ENCODE measurements at places on chromosomes 11 and 22.

GRCh38 chr11:64856382-64857227, 12.2 kb upstream of the CDC42BPG start:
- DNase-seq = no peak

GRCh38 chr11:30045921-30046577, 29.2 kb upstream of the KCNA4 start:
- DNase-seq = no peak

DNA sequence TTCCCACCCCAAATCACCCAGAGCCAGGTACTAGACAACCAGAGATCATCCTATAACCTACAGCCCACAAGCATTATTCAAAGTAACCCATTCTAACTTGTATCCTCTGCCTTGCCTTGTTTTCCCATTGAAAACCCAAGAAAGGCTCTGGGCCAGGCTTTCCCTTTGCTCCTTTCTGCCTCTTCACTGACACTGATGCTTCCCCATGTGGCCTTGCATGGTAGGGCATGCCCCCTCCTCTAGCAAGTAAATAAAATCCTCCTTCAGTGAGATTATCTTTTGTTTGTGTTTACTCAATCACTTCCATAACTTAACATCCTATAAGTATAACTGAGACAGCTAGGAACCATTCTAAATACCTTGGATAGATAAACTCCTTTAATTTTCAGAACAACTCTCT, 65.6 kb upstream of the FAR1 start:
- no peak for DNase-seq

DNA sequence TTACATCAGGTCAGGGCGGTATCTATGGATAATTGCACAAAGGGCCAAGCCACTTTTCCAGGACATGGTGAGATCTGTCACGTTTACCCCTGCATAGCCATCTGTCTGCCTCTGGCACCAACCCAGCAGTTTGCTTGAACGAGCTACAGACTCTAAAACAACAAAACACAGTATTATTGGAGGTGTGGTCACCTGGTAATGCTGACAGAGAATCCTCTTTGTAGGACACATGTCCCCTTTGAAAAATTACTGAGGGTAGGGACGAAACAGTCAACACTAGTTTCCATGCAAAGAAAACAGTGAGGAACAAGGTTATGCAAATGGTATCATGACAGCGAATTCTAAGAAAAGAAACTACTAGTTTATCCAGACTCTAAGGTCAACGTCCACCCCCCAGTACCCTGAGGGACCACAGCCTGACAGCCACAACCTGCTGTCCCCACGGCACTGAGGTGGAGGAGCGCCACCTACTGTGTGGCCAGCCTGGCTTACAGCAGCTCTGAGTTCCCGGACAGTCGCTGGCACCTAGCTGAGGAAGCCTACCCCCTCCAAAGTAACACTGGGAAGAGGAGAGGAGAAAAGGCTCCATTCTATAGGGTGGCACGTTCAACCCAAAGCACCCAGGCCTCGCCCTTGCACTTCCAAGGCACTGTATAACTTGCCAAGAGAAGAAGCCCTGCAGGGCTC, 117.4 kb upstream of the BID start:
- DNase-seq = no peak

DNA sequence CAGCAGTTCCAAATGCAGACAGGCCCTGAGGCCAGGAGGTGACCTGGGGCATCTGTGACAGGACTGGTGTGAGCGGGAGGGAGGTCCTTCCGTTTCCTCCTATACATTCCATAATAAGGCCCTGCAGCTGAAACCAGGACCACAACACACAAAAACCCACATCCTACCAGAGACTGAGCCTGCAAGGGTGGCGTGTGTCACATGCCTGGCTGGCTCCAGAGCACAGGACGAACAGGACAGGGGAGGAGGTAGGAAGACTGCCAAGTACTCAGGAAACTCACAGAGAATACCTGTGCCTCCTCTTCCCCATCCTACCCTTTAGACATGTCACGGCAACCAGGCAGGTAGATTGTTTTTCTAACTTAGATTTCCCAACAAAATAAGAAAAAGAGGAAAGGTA, 103.9 kb downstream of the ARL14EP start:
- no peak for DNase-seq

- no peak for DNase-seq
Measured at GRCh38 chr11:33735271-33736147, 714 bp downstream of the CD59 start.

- no peak for DNase-seq
Measured at GRCh38 chr11:7892840-7893254, 38.2 kb downstream of the OR10A6 start.

DNA sequence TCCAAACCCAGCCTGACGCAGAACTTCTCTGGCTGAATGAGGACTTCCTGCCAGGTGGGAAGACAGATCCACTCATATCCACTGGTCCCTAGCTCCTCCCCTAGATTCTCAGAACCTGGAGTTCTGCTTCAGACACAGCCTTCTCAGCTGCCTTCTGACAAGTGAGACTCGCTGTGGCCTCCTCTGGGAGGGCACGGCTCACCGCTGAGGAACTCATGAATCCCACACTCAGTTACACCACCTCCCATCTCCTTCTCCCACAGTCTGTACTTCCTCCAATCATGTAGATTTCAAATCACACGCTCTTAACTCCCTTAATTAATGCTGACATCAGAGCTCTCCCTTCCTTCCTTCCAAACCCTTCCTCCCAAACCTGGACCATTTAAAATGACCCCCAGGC, 86.4 kb upstream of the TMEM45B start:
- no peak for DNase-seq

DNA sequence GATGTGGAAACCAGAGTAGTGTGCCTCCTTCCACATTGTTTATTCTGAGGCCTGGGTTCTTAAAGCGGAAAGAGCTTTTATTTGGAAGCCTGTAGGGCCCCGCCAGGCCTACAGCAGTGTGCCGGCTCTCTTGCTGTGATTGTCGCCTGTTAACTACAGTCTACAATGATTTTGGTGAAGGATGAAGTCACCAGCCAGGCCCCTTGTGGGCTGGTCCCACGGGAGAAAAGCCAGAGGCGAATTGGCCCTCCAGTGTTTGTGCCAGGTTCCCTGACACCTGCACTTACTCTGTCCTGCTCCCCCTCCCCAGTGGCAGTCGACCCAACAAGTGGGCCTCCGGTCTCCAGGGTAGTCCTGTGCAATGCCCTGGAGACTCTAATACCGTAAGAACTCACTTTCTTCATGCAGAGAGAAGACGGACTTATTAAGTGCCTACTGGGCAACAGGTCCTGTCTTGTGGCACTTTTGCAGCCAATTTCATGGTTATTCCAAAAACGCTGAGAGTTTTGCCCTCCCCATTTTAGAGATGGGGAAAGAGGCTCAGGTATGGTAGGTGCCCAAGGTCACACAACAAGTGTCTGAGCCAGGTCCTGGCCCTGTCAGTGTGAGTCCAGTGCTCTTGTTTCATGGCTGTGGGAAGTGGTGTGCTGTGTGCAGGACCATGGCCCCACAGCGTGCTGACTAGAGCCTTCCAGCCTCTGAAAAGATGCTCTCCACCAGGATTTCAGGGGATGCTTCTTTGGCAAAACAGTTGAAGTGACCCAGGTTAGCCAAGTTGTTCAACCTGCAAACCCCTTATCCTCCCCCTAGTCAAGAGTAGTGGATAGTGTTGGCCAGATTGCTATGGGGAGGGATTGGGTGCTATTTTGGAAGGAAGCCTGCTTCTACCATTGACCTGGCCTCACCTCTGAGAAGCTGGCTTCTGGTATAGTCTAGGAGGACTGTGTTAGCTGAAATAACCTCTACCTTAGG, 1.4 kb downstream of the MICAL2 start:
- no peak for DNase-seq

DNA sequence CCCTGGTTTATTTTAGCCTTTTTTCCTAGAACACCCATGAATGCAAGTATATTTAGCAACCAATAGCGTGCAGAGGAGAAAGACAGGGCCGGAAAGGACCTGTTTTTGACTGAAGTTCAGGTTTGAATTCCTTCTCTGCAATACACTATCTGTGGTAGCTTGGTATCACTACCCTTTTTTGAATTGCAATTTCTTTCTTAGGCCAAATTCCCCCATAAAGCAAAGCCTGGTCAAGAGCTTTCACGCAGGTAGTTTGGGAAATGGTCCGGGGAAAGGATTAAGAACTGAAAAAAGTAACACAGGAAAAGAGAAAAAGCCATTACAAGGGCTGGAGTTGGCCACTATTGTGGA, 38.8 kb upstream of the PAMR1 start:
- DNase-seq = no peak

GRCh38 chr11:112634995-112635737, 326.1 kb upstream of the NCAM1 start:
- no peak for DNase-seq

DNA sequence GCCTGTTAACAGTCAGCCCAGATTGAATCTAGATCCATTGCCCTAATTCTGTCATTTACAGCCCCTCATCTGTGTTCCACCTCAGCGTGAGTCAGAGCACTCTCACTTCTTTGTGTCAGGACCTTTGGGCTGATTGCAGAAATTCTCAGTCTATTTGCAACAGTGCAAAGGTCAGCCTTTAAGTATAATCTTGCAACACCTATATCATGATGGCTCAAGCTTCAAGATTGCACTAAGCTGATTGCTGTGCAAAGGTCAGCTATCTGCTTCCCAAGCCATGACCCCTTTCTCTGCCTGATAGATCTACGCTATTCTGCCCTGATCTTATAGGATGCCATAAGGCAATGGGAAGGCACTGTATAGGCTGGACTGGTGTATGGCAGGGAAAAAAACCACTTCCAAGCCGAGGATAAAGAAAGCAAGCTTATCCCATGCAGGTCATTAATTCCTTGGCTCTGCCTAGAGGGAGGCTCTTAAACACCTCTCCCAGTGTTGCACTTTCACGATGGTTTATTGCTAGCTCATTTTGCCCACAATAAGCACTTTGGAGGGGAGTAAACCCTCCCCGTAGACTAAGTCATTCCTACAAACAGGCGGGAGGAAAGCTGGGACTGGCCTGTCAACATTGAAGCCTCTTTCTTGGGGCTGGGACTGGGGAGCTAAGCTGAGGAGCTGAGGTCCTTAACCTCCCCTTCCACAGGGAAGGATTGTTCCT, 100.6 kb downstream of the RRAS2 start:
- DNase-seq = no peak

DNA sequence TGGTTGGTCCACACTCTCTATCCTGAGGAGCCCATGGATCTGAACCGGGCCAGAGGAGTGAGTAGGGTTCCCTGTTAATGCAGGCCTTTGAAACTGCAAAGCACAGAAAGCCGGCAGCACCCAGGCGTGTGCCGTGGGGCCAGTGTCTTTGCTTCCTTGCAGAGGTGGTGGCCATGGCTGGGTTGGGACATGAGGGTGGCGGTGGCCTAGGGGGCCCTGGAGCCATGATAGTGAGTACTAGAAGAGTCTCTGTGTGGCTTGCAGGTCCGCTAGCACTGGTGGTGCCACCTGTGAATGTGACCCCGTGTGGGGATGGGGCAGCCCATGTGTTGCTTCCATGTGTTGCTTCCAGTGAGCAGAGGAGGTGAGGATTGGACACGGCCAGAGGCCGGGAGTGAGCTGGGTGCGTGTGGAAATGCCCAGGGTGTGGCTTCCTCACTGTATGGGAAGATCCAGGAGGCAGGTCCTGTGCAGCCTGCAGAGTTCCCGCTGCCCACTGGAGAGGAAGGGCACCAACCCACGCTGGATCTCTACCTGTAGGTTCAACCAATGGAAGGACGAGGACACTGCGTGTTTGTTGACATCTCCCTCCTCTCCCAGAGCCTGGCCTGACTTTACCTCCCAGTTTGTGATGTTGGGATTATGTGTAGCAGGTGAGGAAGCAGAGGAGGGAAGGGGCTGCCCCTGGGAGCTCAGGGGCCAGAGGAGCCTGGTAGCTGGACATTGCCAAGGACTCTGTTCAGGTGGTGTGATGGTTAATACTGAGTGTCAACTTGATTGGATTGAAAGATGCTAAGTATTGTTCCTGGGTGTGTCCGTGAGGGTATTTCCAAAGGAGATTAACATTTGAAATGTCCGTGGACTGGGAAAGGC, 796.6 kb downstream of the TBC1D22A start:
- no peak for DNase-seq

DNA sequence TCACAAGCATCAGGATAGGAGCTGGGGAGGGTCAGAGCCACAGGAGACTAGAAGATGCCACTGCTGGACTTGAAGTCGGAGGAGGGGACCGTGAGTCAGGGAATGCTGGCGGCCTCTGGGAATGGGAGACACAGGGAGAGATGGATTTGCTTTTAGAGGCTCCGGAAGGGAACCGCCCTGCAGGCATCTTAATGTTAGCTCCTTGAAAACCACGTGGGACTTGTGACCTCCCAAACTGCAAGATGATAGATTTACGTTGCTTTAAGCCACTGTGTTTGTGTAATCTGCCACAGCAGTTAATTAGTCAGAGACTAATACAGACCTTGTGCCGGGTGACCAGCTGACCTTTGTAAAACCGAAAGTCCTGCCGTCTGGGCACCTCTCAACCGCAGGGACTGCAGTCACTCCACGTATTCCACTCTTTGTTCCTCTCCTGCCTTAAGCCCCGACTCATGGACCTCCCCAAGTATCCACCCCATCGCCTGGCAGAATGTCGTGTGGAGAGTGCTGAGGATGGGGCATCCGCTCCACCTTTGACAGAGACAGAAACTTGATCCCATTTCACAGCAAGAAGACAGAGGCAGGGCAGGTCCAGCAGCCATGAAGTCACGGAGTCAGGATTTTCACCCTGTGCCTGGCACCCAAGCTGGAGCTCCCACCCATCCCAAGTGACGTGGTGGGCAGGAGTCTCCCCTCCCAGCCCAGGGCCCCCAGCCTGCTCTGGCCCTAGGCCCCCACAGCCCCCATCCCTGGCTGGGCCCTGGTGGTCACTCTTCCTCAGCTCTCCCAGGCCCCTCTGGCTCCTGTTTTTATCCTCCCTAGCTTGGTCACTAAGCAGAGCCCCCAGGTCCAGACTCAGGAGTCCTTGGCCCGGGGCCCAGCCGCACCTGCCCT, 19.4 kb upstream of the CTSD start:
- DNase-seq = no peak

GRCh38 chr11:61480994-61481335, 27.6 kb upstream of the LRRC10B start:
- DNase-seq = no peak

- DNase-seq = no peak
Measured at GRCh38 chr11:44711787-44712608, 14.8 kb upstream of the TSPAN18 start.

DNA sequence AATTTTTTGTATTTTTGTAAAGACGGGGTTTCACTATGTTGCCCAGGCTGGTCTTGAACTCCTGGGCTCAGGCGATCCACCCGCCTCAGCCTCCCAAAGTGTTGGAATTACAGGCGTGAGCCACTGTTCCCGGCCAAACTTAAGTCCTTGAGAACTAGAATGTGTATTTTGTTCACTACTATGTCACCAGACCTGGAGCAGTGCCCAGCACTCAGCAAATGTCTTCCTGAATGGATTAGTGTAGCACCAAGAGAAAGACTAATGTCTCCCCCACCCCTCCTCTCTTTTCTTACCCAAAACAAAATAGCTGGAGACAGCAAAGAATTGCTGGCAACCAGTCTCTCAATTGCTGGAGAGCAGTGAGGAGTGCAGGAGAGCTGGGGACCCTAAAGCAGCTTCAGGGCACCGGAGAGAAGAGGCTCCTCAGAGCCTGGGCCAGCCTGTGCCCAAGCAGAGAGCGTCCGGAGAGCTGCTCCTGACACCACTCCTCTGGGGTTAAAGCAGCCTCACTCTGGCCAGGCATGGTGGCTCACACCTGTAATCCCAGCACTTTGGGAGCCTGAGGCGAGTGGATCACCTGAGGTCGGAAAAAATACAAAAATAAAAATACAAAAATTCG, 14.9 kb downstream of the SLC25A18 start:
- DNase-seq = no peak
